ENCODE measurements at places on chromosomes 7 and 10.
A peak's percentile ranks its signal among the peaks of the same experiment; 100 is the strongest.

DNA sequence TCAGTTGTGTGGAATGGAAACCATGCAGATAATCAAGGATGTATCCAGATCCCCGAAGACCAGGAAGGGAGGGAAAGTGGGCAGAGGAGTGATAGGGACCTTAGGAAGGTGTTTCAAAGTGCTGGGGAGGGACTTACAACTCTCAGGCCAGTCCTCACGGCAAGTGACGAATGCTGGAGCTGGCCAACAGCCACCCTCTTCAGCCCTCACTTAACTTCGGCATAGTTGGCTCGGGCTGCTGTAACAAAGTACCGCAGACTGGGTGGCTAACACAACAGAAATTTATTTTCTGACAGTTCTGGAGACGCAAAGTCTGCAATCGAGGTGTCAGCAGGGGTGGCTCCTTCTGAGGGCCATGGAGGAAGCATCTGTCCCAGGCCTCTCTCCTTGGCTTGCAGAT, 265.9 kb upstream of the YAE1 start:
- no peak for DNase-seq

DNA sequence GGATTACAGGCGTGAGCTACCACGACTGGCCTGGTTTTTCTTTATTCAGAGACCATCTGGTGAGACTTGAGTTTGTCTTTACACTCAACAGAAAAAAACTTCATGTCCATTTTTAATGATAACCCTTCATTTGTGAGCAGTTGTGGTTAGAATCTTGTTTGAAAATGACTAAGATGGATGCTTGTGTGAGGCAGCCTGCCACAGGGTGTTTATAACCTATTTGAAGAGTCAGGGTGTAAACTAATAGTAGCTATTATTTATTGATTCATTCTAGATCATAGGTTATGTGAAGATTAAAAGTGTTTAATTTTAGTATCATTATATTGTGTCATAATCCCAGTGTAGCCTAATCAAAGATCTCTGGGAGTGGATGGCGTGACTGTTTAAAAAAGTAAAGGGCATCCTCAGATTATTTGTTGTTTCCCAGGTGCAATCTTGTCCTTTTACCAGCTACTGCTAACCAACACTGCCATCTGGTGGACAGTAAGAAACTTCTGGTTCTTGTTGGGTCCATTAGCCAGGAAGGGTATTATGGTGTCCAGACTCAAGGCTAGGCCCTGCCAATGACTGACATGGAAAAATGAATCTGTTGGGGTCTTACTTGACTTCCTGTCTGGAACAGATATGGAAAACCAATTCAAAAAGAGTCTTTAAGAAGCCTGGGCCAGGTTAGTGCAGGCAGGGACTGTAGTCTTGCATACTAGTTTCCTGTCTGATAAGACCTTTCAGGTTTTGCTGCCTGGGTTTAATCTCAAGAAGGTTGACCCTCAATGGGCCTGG, 24.9 kb downstream of the NRBF2 start:
- peak; percentile 49 for DNase-seq

DNA sequence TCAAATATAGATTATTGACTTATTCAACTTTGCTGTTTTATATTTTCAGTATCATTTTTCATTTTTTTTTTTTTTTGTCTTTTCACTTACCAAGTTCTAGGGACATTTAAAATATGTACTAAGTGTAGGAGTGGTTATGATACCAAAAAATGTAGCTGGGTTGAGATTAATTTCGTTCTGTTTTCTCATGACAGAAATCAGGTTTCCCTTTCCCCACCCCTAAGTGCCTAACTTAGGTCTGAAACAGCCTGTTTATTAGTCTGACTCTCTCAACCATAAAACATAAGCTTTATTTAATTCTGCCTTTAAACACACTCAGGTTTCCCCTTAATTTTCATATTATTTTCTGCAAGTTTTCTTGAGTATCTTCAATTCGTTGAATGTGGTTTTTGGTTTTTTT, 22.1 kb downstream of the TMEM106B start:
- no peak for DNase-seq

- DNase-seq = no peak
Observed at GRCh38 chr7:141928146-141928844, 12.1 kb downstream of the OR9A4 start.
